ENCODE measurements at places on chromosomes 7 and 10.

DNA sequence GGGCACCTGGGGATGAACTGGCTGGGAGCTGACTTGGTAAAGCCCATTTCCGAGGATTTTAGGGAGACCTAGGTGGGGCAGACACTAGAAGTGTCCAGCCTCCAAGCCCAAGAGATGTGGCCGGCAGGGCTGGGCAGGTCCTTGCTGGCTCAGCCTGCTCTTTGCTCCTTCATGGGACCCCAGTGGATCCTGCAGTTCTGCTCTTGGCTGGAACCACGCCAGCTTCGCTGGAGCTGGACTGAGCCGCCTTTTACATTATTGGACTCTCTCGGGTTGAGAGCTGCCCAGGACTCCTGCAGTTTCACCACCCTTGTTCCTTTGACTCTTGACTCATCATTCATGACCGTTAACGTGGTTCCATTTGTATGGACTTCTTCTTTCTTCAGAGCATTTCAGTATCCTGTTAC lies 5.7 kb downstream of the PPIF start:
- DNase-seq = peak; percentile 13

GRCh38 chr10:102597131-102597991 lies 46.9 kb upstream of the TRIM8 start:
- no peak for DNase-seq

GRCh38 chr10:113958631-113959382 lies 84.9 kb upstream of the ADRB1 start:
- DNase-seq = no peak

DNA sequence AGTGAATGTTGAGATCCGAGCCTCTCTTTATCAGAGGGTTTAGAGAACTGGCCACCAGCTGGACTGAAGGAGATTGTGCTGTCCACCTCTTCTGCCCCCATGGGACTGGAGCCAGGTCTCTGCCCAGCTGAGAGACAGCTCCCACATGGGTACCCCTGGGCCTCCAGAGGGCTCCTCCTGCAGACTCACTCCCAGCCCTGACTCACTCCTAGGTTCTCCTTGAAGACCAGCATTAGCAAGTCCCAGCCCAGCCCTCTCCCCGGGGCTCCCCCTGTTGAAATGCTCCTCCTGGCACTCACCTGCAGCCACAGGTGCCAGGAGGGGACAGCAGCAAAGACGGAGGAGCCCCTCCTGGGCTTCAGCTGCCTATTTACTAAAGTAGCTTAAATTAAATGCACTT lies 126.9 kb downstream of the CXCL12 start:
- DNase-seq = no peak

- DNase-seq = no peak
Observed at GRCh38 chr10:22959950-22960349, 32.1 kb downstream of the ARMC3 start.

GRCh38 chr10:120580918-120581895 lies 124.2 kb downstream of the PLPP4 start:
- DNase-seq = no peak

DNA sequence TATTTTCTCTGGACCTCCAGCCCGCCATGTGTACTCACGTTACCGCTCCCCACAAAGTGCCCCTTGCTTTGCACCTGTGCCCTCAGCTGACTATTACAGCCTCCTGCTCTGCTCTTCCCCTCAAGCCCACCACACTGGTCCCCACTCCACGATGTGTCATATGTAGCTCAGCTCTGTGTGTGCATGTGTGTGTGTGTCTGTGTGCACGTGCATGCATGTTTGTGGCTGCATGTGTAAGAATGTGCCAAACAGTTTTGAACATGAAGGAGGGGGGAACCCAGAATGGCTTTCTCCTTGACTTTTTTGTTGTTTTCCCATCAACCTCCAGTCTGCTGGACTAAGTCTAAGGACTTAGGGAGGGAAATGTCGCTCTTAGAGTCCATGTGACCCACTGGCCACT lies 54.8 kb upstream of the BTRC start:
- DNase-seq = no peak

DNA sequence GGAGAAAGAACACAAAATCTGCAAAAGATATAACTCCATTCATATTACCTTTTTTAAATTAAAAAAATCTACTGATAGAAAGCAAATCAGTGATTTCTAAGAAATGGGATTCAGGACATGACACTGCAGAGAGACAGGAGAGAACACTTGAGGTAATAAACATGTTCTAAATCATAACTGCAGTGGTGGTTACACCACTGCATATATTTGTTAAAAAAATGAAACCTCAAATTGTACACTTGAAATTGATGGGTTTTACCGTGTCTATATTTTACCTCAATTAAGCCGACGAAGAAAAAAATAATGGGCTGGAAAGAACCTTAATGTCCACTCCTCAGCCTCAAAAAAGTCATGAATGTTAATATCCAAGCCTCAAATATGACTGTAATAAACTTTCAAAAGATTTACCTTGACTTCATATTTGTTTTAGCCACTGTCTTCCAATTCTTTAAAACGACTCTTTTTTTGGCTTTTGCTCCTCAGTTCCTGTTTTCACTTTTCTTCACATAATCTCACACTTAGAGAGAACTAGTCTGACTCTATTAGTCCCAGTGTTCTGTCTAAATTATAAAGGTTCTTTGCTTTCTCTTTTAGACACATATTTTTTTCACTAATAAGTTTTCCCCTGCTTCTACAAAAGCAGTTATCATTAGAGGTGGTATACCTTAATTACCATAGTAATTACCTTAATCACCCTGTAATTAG lies 502.4 kb downstream of the GRM8 start:
- no peak for DNase-seq

DNA sequence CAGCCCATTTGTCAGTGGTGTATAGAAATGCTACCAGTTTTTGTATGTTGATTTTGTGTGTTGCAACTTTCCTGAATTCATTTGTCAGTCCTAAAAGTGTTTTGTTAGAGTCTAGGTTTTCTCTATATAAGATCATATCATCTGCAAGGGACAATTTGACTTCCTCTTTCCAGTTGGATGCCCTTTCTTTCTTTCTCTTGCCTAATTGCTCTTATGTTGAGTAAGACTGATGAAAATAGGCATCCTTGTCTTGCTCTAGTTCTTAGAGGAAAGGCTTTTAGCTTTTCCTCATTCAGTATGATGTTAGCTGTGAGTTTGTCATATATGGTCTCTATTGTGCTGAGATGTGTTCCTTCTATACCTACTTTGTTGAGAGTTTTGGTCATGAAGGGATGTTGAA lies 161.7 kb upstream of the TPK1 start:
- DNase-seq = no peak

DNA sequence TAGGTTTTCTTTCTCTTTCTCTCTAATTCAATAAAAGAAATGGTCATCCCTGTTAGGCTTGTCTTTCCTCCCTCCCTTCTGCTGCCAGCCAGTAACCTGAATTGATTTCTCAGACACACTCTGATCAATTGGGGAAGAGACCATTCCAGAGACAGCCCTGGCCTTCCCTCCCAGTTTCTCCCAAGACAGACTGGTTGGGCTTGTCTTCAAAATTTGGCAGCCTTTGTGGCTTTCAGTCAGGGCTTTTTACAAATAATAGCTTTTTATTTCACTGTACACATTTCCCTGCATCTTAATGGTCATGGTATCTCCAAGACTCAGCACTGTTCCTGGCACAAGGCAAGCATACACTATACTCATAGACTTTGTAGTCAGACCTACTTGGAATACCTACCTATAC lies 33.9 kb downstream of the BCAP29 start:
- DNase-seq = no peak

DNA sequence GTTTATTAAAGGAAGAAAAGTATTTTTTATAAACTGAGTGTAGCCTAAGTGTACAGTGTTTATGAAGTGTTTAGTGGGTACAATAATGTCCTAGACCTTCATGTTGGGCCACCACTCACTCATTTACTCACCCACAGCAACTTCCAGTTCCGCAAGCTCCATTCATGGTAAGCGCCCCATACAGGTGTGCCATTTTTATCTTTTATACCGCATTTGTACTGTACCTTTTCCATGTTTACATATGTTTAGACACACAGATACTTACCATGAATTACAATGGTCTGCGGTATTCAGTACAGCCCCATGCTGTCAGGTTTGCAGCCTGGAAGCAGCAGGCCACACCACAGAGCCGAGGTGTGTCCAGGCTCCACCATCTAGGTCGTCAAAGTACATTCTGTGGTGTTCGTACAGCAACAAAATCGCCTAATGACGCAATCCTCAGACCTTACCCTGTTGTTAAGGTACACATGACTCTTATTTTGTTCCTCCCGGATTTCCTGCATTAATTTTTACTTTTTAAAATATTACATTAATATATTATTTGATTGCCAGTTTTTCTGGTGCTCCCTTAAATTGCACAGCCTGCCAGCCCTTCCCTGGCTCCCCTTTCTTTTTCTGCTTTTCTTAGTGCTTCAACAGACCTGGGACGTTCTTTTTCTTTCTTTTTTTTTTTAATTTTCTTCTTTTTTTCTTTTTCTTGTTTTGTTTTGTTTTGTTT lies 881 bp upstream of the SSBP1 start:
- DNase-seq = no peak

GRCh38 chr7:36735172-36735571 lies 10.9 kb upstream of the AOAH start:
- no peak for DNase-seq

All from stimulated activated CD4-positive, alpha-beta T cell treated with anti-CD3 and anti-CD28 coated beads, Interleukin-2, amount 100 ng/mL, for 24 hours (primary cell).